ENCODE measurements at places on chromosomes 7 and 10. TPM values are rescaled to one million over a fixed set of nuclear protein-coding genes. Genes with fewer than 3 reads are reported as not detected.

Gene ITPRIP
- total RNA-seq = 9.1 TPM

Gene ZNF316
- 29.6 TPM for total RNA-seq

Gene ELFN1
- 5.0 TPM for total RNA-seq

Gene C7orf33
- not detected for total RNA-seq

Gene DKK1
- total RNA-seq = 28.9 TPM

Gene COL13A1
- total RNA-seq = 15.3 TPM

Gene ZPBP
- not detected for total RNA-seq

Gene ADCK2
- total RNA-seq = 13.5 TPM

Gene TRPV5
- total RNA-seq = 0.15 TPM

Gene ZMIZ2
- total RNA-seq = 98.2 TPM

Gene LRIT1
- total RNA-seq = not detected

Gene TUBB8
- 2.1 TPM for total RNA-seq

Gene C10orf105
- total RNA-seq = 0.33 TPM

Gene PPP1R9A
- total RNA-seq = 30.1 TPM

Gene UTF1
- total RNA-seq = not detected

Gene STMP1
- 32.2 TPM for total RNA-seq

Gene C10orf143
- total RNA-seq = 1.5 TPM

Gene C1GALT1
- total RNA-seq = 142 TPM

Gene HHEX
- 120 TPM for total RNA-seq

Data from endodermal cell (in vitro differentiated cells).